ENCODE measurements at places on chromosomes 16 and 17.

DNA sequence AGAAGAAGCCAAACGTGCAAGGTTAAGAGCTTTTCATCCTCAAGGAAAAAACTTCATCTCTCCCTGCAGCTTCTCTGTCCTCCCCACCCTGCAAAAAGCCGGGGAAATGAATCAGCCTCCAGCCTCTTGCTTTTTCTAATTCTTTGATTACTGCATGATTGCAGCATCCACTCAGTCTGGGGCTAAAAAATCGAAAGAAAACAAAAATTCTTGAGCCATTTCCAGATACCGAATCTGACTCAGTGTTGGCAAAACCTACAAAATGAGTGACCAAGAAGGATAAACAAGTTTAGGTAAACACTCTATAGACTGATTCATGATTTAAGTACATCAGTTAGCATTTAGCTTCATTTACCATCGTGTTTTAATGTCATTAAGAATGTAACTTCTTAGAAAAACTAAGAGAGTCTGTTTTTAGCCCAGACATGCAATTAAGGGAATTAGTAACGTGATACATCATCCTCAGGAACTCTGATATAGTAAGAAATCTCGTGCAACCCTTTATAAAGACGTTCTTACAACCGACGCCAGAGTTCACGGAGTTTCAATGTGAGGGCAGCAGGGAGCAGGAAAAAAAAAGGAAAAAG, 287.3 kb upstream of the FOXF1 start:
- no peak for DNase-seq

- no peak for DNase-seq
Measured at GRCh38 chr16:27109666-27110523, 43.2 kb downstream of the C16orf82 start.

GRCh38 chr17:72124438-72124775, 3.6 kb downstream of the SOX9 start:
- DNase-seq: no peak

DNA sequence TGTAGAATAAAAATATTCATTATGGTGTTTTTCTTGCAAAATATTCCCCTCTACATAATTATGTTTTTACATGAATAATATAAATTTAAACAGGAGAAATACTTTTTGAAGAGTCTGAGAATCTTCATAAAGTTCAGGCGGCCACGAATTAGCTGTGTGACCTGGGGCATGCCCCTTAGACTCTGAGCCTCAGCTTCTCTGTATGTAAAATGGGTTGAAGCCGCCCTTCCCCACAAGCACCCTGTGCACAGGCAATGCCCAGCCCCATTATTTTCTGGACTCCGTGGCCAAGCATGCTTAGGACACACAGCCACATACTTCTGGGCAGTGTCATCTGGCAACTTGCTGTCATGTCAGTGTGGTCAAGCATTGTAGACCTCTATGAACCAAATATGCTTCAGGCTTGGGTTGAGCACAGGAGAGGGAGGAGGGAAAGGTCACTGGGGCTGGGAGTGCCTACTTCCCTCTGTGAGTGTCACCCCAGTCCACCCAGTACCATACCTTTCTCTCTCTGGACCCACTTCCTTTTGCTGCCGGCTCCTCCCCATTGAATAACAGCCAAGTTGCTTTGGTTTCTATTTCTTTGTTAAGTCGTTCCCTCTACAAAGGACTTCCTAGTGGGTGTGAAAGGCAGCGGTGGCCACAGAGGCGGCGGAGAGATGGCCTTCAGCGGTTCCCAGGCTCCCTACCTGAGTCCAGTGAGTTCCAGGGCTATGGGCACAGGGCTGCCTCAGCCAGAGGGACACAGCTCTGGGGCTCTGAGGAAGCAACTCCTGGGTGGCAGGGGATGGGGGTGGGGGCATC, at the start of gene LGALS9:
Gene LGALS9, plus strand, starts transcription at position 582 of the 804 bp plus-strand sequence. Its CDS starts 78 bp downstream, at position 660.
- no peak for DNase-seq

DNA sequence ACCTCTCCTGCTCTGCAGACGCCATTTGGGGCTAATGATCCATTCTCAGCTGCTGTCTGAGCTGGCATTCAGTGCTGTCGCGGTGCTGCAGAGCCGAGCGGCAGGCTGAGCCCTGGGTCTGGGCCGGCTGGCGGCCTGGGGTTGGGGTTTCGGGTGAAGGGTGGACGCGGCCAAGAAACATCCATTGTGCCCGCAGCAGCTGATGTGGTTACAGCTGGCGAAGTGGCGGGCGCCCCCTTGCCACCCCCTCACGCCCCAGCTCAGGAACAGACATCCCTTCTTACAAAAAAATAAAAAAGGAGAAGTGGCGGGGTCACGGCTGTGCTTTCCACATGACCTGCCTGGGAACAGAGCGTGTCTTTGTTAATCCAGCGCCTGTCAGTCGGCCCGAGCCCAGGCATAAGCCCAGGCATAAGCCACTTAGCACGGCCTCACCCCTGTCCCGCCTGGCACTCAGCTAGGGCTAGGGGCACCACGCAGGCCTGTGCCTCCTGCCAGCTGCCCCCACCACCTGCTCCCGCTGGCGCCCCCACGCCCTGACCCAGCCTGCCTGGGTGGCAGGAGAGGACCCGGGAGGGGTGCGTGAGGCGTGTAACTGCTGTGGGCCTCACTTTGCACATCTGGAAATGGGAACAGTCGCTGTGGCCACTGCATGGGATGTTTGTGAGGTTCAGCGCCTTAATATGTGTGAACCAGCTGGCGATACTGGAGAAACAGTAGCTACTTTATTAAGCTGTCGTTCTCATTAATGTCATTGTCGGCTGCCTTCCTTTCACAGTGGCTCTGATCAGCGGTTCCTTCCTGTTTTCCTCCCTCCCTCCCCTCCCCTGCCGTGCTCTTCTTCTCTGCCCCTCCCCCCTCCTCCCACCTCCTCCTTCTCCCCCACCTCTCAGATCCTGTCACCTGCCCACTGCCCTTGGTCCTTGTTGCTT, 197.7 kb upstream of the CIBAR2 start:
- DNase-seq: peak; percentile 86

GRCh38 chr16:4962716-4963115, 4.6 kb downstream of the SEC14L5 start:
- peak; percentile 95 for DNase-seq

DNA sequence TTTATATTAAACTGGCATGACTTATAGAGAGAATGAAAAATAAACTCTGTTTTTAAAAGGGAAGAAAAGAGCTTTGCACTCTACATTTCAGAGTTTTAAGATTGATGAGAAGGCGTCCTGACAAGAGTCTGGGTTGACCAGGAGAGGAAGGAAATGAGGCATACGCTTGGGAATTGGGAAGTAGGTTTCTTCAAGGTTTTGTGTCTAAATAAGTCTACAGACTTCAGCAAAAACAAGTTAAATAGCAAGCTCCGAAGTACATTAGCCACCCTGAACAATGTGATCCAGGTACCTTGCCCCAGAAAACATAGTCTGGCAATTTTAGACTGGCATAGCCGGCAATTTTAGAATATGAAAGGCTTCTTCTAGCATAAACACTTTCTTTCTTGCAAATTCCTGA, 28.5 kb upstream of the CCDC182 start:
- DNase-seq: no peak

GRCh38 chr16:80407265-80407987, 133.4 kb upstream of the DYNLRB2 start:
- DNase-seq: no peak

DNA sequence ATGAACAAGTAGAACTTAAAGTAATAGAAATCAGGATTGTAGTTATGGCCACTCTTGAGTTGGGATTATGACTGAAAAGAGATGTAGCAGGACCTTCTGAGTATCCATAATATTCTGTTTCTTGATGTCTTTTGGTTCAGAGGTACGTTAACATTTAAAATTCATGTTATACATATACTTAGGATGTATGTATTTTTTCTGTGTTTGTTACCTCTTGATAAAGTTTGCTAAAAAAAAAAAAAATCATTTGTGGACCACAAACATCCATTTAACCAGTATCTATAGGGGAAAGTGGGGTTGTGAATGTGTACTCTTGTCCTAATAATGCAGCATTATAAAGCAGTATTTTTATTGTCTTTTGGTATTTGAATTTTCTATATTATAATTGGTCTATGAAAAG, 65.6 kb downstream of the BCAS3 start:
- no peak for DNase-seq

DNA sequence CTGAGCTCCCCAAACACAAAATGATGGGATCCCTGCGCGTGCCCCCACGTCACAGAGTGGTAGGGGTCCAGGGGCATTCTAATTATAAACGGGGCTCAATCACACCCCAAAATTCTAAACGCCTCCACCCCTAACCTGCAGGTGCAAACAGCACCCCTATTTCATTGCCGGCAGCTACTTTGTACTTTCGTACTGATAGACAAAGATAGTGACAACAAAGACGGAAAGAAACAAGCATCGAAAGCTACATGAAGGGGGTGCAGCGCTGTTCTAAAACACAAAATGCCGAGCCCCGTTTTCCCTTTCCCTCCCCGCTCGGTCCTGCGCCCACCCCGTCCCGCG, 13.9 kb downstream of the MIS12 start:
- DNase-seq: no peak

DNA sequence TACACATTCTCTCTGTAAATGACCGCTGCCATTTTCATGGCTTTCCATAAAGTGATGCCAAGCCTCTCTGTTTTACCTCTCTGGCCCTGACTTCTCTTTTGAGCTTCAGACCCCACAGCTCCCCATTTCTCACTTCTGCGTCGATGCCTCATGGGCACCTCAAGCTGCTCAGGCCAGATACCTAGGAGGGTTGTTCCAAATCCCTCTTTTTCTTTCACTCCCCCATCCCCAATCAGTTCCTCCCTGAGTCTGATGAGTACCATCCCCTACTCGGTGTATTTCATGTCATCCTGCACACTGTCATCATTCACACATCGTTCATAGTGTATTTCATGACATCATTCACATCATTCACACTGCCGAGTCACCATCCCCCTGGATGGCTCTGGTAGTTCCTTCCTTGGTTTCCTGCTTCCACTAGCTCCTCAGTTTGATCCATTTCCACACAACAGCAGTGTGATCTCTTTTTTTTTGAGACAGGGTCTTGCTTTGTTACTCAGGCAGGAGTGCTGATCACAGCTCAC, 43.1 kb downstream of the NTN1 start:
- no peak for DNase-seq

- no peak for DNase-seq
Measured at GRCh38 chr16:12539185-12539929, 264.3 kb downstream of the CPPED1 start.

- no peak for DNase-seq
Measured at GRCh38 chr17:15092762-15093161, 172.4 kb downstream of the PMP22 start.

DNA sequence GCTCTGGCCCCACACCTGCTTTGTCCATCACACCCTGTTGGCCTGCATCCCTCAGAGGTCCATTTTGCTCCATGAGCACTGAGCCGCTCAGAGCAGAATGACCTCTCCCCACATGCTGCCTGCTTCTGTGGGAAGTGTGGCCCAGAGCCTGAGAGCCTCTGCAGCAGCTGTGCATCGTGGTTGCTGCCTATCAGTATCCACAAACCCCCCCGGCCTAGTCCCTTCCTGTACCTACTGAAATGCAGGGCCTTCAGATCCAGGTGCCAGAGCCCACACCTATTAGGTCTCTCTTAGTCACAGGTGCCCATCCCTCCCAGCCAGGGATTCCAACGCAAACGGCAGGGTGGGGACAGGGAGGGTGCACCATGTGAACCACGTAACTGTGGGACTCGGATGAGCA, 16.6 kb upstream of the TRPV3 start:
- no peak for DNase-seq

DNA sequence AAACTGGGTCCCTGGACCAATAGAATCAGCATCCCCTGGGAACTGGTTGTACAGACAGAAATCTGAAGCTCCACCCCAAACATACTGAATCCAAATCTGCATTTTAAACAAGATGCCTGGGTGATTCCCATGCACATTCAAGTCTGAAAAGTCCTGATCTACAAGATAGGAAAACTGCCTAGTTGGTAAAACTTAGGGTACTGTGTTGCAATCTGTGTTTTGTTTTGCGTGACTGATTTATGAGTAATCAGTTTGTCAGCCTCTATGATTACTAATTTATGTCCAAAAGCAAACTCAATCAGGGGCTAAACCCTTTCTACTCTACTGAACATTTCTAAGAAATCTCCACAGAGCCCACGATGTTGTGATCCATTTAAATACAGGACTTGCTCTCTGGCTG, 103.8 kb downstream of the YPEL2 start:
- no peak for DNase-seq
